ENCODE measurements at places on chromosomes 6 and 20.

DNA sequence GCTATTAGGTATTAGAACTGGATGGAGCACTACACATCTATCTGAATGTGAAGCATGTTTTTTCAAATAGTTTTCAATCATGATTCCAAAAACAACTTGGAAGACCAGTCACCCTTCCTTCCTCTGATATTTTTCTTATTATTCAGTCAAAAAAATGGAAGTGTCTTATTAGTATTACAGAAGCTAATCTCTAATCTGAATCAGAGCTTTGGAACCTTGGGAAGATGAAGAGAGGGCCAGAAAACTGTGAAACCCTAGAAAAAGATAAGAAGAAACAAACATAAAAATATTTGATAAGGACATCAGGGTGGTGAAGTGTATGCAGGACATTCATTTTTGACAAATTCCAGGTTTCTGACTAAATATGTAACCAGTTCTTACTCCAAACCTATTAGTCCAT is 166.3 kb upstream of the PRSS16 start:
- no peak for DNase-seq

GRCh38 chr6:149925974-149926777 is 3.3 kb upstream of the RAET1G start:
- peak; percentile 36 for DNase-seq

DNA sequence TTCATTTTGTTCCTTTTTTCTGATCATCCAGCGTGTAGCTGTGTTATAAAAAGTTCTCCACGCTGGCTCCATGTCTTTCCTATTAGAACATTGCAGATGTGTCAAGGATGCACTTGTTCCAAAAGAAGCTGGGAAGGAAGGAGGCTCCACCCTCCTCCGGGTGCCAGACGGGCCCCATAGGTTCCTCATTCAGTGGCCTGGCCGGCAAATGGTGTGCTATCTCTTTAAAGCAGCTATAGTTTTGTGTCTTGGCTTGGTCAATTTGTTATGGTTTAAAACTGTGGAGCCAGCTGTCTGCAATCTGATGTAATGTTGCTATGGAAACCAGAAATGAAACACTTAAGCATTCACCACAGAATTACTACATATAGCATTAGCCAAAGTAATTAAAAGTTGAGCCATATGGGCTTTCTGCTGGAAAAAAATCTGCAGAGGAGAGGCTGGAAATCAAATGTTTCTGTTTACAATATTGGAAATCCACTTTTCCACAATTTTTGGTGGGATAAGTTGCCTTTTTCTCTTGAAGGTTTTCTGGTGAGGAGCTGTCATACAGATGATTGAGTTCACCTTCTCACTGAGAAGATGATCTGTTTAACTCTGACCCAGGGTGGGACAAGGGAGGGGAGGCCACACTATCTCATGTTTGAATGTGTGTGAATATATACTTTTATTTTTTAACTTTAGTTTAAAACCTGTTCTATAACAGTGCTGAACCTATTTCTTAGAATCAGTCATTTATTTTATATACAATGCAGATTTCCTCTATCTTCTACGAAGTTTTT is 167.4 kb downstream of the SASH1 start:
- no peak for DNase-seq

DNA sequence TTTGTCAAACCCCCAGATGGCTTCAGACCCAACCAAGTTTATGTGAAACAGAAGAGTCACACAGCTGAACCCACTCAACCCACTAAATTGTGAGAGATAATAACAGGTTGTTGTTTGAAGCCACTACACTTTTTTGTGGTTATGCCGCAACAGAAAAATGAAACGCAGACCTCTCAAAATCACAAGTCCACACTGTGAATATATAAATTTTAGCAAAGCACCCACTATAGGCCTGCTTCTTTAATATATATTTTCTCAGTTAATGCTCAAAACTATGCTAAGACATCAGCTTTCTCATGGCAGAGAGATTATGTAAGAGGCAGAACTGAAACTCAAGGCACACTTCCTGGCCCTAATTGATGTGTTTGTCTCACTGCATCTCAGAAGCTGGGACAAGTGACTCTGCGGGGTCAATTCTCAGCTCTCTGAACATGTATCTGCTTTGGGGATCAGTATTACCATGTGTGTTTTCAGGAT is 27.7 kb downstream of the MAP3K5 start:
- no peak for DNase-seq

- DNase-seq = no peak
Measured at GRCh38 chr6:138719744-138720143, 53.8 kb upstream of the CCDC28A start.

GRCh38 chr6:49255335-49255734 is 207.7 kb downstream of the MMUT start:
- no peak for DNase-seq

DNA sequence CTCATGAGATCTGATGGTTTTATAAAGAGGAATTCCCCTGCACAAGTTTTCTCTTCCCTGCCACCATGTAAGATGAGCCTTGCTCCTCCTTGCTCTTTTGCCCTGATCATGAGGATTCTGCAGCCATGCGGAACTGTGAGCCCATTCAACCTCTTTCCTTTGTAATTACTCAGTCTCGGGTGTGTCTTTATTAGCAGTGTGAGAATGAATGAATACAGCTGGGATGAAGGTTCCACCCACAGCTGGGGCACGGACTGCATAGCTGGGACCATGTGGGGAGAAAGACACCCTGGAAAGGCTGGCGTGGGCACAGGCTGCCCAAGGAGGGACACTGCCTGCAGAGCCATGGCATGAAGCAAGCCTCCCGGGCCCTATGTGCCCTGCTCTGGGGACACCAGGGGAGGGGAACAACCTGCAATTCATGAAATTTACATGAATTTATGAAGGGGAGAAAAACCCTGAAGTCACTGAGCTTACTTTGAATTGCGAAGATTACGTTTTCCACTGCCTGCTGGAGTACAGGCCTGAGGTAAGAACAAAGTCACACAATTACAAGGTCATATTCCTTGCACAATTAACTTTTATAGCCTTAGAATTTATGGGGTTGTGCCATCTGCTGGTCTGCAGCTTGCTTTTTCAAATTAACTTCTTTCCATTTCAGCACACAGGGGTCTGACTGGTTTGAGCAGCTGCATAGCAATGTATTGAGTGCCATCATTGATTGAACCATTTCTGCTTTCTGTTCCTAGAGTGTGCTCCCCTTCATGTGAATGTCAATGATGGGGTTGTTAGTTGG is 46.2 kb downstream of the SLC22A1 start:
- no peak for DNase-seq

- DNase-seq = no peak
Measured at GRCh38 chr6:108777536-108777935, 70.7 kb upstream of the ARMC2 start.

GRCh38 chr6:110566346-110567125 is 90.1 kb upstream of the SLC22A16 start:
- no peak for DNase-seq

DNA sequence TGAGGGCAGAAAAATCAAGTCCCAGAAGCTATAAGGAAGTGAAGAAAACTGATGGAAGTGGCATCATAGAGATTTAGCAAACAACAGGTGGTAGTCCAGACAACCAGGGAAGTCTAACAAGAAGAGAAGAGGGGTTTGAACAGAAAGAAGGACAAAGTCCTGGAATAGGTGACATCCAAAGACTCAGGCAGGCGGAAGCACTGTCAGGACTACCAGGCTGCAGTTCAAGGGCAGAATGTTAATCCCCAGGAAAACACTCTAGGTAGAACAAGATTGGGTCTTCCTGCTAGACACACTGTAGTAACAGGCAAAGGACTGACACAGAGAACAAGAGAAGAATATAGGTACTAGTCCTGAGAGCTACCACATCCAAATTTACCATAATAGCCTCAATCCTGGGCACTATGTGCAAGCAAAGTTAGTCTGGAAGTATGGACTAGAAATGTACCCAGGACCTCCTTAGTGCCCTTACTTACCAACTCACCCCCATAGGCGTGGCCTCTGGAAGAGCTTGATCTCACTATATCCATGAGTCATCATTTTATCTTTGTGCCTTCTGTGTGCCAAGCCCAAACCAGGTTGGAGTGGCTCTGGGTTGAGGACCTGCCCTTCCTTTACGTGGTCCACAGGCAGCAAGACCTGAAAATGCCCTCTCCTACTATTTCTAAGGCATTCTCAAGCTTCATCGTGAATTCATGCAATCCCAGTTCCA is 2.2 kb upstream of the EPB41L2 start:
- no peak for DNase-seq

DNA sequence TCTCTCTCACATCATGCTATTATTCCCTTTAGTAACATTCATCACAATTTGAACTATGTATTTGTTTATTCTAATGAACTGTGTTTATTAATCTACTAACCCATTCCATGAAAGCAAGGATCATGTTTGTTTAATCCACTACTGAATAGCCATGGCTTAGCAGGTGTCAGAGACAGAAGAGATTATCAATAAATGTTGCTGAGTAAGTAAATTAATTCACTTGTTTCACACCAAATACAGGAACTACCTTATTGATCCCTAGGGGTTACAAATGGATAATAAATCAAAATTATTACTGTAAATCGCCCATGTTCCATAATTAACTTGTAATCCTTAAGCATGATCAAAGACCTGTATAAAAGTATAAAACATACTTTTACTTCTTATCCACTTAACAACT is 76.6 kb downstream of the PHIP start:
- DNase-seq = no peak

DNA sequence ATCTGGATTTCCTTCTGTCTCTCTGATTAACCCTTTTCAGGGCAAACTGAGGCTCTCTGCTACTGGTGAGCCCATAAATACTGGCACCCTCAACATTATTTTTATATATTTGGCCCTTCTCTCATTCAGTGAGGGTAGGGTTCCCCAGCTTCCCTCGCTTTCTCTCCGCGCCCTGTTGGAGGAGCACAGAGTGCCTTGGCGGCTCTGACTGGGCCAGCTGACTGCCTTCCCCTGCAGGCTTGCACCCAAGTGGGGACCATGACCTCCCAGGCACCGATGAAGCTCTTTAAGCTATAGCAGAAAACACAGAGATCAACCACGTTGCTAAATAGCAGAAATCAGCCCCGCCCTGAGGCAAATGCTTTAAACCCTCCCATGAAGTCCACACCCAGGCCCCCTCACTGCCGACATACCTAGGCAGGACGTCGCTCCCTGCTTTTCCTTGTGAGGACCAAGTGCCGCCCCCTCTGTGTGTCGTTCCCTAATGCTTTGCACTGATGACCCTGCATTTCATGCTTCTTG is 105.0 kb downstream of the HUS1B start:
- no peak for DNase-seq

- no peak for DNase-seq
Measured at GRCh38 chr6:87941556-87942358, 105.9 kb upstream of the SPACA1 start.

GRCh38 chr6:16059496-16059895 is 69.4 kb upstream of the MYLIP start:
- DNase-seq = no peak

DNA sequence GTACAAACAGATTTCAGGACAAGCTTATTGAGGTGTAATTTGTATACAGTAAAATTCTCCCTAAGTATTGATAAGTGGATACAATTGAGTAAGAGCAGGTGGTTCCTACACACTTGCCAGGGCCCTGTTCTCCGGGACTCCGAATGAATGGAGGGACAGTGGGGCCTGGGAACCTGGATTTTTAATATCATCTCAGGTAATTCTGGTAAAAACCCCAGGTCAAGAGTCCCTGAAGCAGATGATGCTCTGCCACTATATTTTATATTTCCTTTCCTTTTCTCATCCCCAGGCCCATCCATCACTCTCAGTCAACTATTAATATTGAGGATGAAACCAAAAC is 104.9 kb downstream of the FYN start:
- no peak for DNase-seq

DNA sequence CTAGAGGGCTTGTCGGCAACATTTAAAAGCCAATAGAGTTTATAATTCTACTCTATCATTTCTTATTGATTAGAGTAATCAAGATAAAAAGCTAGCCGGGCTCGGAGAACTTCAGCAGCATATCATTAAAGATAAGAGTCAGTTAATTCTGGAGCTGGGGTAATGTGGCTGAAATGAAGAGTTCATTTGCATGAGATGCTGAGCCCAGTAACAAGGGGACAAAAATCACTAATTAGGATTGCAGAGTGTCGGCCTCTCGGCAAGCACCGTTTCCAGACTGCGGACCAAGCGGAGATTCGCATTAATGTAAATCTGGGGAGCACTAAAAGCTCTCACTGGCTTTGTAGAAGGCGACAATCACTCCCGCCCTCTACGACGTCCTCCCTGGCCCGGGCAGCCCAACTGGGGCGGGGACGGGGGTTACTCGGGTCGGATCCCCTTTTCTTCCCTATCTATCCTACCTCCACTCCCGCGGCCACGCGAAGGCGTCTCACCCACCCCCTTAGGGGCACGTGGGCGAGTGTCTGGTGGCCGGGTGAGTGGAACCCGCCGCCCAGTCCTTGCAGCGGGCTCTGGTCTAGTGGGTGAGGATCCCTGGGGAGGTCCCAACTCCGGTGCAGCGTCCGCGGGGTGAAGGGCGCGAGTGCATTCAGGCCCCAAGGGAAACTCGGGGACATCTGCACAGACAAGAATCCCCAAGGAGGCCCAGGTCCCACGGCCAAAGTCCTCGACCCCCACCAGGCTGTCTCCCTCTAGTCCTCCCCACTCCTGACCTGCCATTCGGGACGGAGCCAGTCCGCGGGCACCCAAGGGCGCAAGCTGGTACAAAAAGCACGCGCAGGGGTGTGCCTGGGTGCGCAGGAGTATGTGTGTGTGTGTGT is 42.2 kb upstream of the OSTM1 start:
- DNase-seq = no peak

- no peak for DNase-seq
Measured at GRCh38 chr6:117501722-117502121, 19.2 kb downstream of the DCBLD1 start.

DNA sequence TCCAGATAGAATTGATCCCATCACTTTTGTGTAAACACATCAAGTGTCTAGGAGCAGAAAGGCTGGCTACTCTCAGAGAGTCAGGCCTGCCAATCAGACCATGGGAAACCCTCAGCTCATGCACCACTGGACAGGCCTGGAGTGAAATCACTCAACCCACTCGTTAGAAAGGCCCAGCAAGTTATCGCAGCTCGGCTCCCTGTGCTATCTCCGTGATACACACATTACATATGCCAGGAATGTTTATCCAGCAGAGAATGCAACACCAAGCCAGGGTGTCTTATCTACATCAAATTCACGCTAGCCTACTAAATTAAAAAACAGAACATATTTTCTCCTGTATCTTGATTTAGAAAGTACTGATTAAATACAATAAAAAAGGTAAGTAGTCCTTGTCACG is 232.4 kb upstream of the FOXQ1 start:
- DNase-seq = no peak

- DNase-seq = no peak
Measured at GRCh38 chr6:139994998-139995397, 620.5 kb upstream of the CITED2 start.

Data from activated CD8-positive, alpha-beta memory T cell treated with anti-CD3 and anti-CD28 coated beads for 4 hours (primary cell).